ENCODE measurements at places on chromosomes 6 and 20.
A peak's percentile ranks its signal among the peaks of the same experiment; 100 is the strongest.

DNA sequence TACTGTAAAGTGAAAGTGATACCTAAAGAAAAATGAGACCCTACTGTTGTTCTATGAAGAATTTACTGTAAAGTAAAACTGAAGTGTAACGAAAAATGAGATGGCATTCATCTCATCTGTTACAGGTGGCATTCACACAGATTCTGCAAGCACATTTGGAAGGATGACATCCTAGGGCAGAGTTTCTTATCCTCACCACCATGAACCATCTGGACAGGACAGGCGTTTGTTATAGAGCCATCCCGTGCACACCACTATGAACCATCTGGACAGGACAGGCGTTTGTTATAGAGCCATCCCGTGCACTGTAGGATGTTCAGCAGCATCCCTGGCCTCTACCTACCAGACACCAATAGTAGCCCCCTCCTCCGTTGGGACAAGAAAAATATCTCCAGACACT lies 294.8 kb downstream of the GMDS start:
- no peak for DNase-seq

GRCh38 chr6:112032728-112033127 lies 21.2 kb upstream of the CCN6 start:
- no peak for DNase-seq

- DNase-seq: no peak
Observed at GRCh38 chr6:131103901-131104300, 31.4 kb upstream of the AKAP7 start.

DNA sequence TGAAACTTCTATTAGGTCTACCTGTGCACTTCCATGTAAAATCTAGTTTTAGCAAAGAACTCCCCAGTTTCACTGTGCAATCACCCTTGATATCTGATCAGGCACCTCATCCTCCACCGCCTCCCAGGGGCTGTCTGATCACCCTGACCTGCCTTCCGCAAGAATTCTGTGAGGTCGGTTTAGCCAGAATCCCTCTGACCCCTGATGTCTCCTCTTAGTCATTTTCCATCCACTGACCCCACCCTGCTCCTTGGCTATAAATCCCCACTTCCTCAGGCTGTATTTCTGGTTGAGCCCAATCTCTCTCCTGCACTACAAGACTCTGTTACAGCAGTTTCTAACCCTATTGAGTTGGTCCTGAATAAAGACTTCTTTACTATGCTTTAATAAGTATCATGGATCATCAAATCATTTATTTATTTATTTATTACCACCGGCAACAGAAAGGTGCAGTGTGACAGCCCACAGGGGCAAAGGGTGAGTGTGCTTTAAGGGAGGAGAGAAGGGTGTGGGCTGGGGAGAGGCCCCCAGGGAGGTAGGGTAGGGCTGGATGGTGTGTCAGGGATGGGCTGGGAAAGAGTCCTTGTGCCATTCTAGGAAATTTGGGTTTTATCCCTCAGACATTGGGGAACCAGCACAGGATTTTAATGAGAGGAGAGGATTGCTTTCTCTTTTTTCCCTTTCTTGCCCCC lies 11.2 kb upstream of the SERPINB6 start:
- no peak for DNase-seq

DNA sequence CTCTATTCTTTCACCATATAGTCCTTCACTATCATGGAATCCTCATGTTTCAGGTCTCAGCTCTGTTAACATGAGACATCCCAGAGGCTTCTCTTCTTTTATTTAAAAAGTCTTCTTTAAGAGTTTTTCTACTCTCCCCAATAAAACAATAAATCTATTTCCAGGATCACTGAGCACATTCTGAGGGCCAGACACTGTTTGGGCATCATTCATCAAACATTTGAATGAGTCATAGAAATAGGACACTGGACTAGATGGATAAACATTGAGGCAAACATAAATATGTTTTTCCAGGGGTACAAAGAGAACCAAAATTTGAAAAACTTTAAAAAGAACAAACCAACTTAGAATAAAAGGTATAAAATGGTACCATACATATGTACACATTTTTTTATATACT lies 554.4 kb downstream of the KIF16B start:
- no peak for DNase-seq

- no peak for DNase-seq
Observed at GRCh38 chr6:20572940-20573339, 38.7 kb downstream of the CDKAL1 start.

- DNase-seq: no peak
Observed at GRCh38 chr6:156599978-156600590, 177.1 kb upstream of the ARID1B start.

DNA sequence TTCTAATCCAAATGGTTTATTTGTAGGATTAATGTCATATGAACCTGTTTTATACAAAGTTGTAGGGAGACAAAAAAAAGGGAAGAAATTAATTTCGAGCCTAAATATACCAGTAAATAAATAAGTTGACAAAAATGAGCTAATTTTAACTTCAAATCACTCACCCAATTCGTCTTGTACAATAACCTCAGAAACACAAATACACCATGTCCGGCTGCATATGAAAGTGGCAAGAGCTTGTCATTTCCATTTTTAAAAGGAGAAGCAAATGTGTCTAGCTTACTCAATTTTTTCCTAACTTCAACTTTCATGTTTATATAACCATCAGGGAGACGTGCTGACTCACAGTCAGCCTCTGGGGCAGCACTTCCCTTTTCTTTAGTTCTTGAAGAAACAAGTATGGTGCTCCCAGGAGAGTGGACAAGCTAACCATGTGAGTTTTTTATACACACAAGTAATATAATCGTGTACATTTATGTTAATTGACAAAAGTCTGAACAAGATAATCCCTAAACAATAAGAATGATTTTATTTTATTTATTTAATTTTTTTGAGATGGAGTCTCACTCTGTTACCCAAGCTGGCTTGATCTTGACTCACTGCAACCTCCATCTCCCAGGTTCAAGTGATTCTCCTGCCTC lies 55.5 kb upstream of the SGK1 start:
- DNase-seq: no peak

- no peak for DNase-seq
Observed at GRCh38 chr20:6663104-6663503, 104.4 kb upstream of the BMP2 start.

- no peak for DNase-seq
Observed at GRCh38 chr6:85353012-85353411, 96.9 kb upstream of the NT5E start.

- DNase-seq: no peak
Observed at GRCh38 chr6:39886871-39887270, 47.4 kb downstream of the MOCS1 start.

- no peak for DNase-seq
Observed at GRCh38 chr6:73644030-73644429, 9.8 kb downstream of the SLC17A5 start.

DNA sequence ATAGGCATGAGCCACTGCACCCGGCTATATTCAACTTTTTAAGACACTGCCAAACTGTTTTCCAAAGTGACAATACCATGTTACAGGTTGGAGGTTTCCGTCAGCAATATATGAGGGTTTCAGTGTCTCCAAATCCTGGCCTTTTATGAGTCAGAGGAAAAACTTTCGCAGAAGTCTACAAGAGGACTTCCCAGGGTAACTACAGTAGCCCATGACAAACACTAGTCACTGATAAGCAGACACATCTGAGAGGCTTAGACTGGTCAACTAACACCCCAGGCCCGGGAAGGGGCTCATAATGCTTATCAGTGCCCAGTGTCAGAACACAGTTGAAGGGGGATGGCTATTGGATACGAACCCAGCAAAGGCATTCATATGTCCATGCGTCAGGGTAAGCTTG lies 85.4 kb downstream of the SOX4 start:
- no peak for DNase-seq

- DNase-seq: peak; percentile 50
Observed at GRCh38 chr6:12289365-12289919, 719 bp upstream of the EDN1 start.

DNA sequence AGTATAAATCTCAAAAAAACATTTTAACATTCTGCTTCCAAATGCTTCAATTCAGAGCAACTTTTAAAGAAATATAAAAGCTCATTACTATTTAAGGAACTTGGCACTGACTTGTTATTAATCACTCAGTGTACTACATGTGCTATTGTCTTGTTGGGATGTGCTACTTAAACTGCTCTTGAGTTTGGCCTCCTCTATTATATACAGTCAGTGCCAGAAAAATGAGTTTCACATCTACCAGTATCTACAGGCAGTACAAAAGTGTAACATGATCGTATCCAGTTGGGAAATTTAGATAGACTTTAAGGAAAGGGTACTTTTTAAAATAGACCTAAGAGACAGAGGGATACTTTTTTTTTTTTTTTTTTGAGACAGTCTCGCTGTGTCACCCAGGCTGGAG lies 627.3 kb upstream of the SLC35B3 start:
- no peak for DNase-seq

- no peak for DNase-seq
Observed at GRCh38 chr6:148904896-148905870, 158.4 kb downstream of the UST start.

DNA sequence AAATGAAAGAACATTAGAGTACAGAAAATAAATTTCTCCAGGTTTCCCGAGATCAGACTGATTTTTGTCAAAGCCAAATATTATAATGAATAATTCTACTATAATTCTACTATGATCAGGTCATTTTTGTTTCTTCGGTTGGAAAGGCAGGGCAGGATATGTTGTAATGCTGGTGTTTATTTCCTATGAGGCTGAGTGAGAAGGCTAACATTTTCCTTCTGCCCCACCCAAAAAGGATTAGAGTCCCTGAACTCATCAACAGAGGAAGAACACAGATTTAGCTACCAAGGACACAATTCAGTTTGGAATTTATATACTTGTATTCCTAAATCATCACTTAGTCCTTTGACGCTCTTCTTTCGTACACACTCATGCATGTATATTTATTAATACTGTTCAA lies 318.9 kb downstream of the SYNE1 start:
- no peak for DNase-seq

GRCh38 chr6:43708860-43709653 lies 21.5 kb upstream of the MRPS18A start:
- DNase-seq: no peak

- DNase-seq: peak; percentile 45
Observed at GRCh38 chr6:7671076-7671475, 54.8 kb upstream of the BMP6 start.

DNA sequence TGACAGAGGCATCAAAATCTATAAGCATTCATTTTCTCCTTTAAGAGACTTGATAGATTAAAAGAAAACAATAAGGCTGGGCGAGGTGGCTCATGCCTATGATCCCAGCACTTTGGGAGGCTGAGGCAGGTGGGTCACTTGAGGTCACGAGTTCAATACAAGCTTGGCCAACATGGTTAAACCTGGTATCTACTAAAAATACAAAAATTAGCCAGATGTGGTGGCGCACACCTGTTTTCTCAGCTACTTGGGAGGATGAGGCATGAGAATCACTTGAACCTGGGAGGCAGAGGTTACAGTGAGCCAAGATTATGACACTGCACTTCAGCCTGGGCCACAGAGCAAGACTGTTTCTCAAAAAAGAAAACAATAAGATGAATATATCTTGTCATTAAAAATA lies 39.3 kb upstream of the LOC128125822 start:
- no peak for DNase-seq

DNA sequence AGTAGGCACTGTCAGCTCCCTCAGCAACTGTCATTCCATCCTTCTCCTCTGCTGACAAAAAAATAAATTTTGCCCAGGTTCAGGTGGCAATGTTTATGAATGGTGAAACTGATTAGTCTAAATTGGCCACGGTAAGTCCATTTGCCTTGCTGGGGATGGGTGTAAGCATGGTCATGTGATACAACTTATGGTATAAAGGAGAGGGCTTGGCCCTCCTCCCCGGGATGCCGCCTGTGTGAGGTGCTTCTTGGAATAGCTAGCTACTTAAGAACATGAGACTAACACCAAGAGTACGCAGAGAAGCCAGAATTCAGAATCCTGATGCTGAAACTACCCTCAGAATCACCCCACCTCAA lies 94.4 kb upstream of the MAP7 start:
- no peak for DNase-seq

- DNase-seq: no peak
Observed at GRCh38 chr6:107786179-107786578, 37.9 kb downstream of the SCML4 start.

DNA sequence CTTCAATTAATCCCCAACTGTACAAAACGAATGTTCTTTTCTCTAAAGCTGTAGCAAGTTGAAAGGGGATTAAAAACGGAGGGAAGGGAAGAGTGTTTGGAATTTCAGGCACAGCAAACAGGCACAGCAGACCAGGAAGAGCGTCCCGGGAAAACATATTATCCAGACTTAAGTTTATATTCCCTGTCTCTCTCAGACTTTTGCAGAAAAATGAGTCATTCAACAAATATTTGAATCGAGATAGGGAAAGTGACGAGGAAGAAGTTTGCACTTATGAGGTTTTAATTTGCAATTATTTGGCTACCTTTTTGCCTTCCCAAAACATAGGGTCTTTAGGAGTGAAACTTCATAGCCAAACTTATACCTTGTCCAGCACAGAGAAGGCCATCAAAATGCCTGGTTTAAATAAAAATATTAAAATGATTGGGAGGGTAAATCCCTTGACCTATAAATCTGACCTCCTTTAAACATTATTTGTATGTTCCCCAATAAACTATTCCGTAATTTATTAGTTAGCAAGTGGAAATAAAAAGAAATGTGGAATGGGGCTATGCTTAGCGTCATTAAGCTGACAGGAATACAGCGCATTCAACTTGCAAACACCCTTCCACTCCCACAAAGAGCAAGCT lies 16.0 kb downstream of the HFE start:
- peak; percentile 33 for DNase-seq

- no peak for DNase-seq
Observed at GRCh38 chr6:167770291-167770955, 56.3 kb upstream of the AFDN start.

DNA sequence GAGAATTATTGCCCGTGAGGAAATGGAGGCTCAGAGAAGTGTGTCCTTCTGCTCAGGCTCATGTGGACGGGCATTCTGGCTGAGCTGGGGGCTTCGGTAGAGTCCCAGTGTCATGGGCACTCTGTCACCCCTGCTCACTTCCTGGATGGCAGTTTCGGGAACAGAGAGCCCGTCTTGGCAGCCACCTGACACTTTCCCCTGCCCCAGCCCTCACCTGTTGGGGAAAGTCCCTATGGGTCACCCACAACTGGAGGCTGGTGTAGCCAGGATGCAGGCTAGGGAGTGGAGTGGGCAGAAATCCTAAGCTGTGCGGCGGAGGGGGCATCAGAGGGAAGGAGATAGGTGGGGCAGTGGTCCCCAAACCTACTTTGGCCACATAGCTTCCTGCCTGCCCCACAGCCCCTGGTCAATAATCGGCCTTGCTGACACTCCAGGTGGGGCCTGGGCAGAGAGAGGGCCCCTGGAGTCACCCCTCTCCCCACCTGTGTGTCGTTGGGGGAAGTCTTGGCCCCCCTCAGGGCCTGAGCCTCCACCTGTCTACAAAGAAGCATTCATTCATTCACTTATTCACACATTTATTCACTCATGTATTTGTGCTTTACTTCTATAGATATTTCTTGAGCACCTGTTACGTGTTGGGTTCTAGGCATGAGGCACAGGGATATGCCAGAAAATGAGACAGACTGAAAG lies 40.5 kb downstream of the SNAI1 start:
- DNase-seq: no peak
